COR-L47 (cell line): ENCODE measurements at places on chromosomes 4 and X.

GRCh38 chr4:15352524-15352923, 75.3 kb upstream of the C1QTNF7 start:
- DNase-seq = no peak

DNA sequence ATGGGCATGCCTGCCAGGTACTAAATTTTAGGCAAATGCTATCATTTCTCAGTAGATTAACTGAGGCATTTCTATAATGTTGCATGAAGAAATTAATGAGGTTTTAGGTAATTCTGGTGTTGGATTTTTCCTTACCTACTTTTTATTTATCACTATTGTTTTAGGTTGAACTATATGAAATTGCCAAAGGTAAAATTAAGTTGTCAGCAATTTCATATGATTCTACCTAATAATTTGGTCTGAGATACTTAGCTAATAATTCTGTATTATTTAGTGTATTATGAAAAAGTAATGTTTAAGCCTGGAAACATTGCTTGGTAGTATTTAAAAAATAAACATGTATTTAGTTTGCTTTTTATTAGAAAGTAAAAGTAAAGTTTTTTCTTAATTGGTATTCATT, 22.7 kb downstream of the SLC4A4 start:
- no peak for DNase-seq

DNA sequence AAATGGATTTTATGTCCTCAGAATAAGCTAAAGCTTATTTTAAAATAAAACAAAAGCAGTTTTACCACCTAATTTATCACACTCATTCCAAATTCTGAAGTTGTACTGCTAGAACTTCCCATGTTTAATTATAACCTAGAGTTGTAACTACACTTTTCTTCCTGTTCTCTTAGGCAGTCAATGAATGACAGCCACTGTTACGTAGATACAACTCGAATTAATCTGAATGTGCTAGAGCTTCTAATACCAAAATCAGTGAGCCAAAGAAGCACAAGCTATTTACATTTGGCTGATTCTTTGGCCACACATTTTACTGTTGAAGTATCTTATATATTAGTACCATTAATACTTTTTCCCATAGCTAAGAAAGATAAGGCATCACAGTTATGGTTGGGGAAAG, 99.0 kb upstream of the FTHL17 start:
- DNase-seq = no peak

DNA sequence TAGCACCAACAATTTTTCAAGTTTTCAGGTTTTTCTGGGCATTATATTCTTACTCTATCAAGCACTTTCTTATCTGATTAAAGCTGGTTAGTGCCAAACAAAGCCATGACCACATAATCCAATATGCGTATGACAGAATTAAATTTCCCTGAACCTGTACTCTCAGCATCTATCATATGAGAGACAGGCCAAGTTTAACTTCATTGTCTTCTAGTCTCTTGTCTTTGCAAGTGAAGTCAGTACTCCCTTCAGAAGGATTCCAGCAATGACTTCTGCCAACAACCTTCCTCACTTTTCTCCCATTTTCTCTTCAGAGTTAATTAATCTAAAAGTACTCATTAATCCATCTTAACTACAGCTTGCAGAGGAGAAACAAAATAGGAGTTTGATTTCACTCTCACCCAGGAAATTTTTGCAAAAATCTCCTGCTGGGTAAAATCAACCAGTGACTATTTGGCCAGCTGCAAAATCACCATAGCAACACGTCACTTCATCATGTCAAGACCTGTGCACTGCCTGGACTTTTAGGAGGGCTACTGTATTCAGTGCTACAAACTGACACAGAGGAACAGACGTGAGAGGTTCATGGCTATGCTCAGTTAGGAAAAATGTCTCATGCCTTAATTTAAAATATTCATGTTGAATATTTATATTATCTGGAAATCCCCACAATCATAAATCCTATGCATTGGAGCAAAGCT, 208.4 kb downstream of the ANTXR2 start:
- peak; percentile 87 for DNase-seq

- no peak for DNase-seq
Measured at GRCh38 chrX:110280954-110281353, 36.9 kb downstream of the AMMECR1 start.

GRCh38 chrX:8565729-8566128, 101.1 kb downstream of the VCX3B start:
- DNase-seq = no peak

DNA sequence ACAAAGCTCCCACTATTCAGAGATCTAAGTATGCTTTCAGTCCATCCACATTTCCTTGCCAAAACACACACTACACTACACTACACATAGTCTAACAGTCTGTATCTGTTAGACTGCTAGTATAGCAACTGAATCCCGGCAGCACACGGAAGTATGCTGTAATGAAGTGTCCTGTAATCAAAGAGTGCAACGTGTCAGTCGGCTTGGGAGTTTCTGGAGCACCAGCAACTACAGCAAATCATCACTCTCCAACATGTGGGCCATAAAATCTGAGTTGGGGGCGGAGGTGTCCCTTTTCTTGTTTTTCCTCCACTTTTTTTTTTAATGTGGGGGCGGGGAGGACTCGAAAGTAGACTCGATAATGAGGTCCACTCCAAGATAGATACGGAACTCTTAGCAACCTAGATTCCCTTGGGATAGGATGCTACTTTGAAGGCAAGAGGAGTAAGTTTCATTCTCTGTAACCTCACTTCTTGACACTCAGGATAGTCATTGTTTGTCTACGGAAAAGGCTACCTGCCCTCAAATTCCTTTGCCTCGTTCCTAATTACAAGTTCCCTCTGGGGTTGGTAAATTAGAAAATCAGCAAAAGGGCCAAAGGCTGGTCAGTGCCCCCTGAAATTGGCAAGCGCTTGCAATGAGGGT, 722 bp downstream of the SLC10A7 start:
- peak; percentile 25 for DNase-seq

GRCh38 chrX:17591741-17592110, 145.6 kb upstream of the SCML1 start:
- DNase-seq = no peak

DNA sequence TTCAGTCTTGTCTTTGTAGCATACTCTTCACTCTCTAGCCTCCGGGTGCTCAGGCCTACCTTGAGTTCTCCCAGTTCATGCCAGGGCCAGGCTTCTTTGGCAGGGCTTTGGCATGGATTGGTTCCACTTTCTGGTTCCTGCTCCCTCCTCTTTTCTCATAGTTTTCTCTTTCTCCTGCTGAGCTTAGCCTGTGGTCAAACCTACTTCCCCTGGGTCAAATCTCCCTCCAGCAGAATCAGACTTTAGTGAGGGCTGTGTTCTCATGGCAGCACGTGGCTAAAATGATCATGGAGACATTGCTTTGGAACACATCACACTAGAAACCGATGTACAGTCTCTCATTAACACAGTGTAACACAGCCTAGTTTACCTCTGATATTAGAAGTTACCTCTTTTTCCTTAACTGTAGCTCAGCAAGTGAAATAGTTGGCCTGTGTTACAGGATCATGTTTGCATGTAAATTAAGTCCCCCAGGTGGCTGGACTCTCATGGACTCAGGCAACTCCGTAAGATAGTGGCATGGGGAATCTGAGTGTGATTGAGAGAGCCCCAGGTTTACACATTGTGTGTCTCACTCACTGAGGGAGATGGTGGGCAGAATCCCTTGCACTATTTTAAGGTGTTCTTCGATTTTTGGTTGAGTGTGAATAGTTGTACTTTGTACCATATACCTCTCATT, 13.3 kb downstream of the RAB9A start:
- DNase-seq = no peak

GRCh38 chr4:4388836-4389575, 2.1 kb downstream of the NSG1 start:
- DNase-seq = no peak

GRCh38 chr4:172547724-172548123, 620.9 kb upstream of the GALNT7 start:
- DNase-seq = peak; percentile 67

GRCh38 chr4:47733302-47734175, 104.3 kb downstream of the CORIN start:
- DNase-seq = no peak

GRCh38 chr4:41758884-41759283, 10.4 kb upstream of the PHOX2B start:
- DNase-seq = no peak

- DNase-seq = no peak
Measured at GRCh38 chr4:8285976-8286718, 16.6 kb downstream of the HTRA3 start.

DNA sequence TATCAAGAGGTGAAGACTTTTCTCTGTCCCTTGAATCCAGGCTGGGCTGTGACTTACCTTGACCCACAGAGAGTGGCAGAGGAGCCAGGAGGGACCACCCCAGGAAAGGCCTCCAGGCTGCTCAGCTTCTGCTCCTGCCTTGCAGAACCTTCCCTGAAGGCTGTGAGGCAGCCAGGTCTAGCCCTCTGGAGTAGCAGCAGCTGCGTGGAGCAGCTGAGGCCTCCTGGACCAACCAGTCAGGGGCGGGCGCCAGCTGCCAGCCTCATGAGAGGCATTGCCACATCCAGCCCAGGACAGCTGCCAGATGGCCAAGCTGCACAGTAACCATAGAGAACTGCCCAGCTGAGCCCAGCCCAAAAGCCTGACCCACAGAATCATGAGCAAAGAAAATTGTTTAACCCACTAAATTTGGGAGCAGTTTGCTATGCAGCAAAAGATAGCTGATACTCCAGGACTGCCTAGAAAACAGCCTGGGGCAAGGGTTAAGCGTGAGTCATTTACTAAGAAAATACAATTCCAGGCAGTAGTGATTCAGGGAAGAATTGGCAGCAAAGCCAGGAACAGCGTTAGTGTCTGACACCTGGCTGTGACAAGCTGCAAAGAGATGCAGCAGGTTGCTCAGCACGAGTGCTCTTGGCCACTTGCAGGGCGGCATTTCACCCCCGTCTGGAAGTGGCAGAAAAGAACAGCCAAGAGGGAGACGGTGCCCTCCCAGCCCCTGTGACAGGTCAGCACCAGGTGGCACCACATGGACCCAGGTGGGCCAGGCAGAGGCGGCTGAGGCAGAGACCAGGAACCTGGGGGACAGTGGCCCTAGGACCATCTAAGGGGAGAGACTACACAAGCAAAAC, 14.7 kb upstream of the PDE6B start:
- no peak for DNase-seq

GRCh38 chr4:40283413-40283812, 51.7 kb upstream of the CHRNA9 start:
- DNase-seq = no peak

DNA sequence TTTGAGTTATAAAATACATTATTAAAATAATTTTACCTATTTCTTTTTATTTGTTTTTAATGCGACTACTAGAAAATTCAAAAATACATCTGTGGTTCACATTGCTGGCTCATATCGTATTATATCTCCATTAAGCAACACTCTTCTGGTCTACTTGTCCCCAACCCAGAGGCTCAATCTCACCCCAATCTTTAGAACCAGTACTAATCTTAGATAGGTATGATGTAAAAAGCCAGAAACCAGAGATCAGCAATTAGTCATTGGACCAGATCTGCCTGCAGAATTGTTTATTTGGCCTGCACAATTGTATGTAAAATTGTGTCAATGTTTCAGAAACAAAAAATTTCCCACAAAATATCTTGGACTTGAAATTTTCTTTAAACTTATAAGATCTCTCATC, 155.5 kb upstream of the BMP3 start:
- DNase-seq = no peak

DNA sequence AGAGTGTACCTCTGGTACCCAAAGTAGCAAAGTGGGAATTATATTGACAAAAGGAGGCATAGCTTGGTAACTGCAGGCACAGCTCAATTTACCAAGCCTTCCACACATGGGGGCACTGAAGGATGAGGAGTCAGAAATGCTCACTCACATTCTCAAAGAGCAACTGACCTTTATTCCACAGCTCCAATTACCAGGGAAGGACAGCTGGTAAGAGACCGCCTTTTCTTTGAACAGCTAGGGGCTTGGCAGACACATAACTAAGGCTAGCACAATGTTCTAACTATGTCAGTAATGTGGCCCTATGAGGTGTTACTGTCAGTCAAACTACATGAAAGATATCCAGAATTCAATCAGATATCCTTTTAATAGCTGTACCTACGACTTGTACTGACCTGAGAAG, 20.5 kb upstream of the STS start:
- no peak for DNase-seq

DNA sequence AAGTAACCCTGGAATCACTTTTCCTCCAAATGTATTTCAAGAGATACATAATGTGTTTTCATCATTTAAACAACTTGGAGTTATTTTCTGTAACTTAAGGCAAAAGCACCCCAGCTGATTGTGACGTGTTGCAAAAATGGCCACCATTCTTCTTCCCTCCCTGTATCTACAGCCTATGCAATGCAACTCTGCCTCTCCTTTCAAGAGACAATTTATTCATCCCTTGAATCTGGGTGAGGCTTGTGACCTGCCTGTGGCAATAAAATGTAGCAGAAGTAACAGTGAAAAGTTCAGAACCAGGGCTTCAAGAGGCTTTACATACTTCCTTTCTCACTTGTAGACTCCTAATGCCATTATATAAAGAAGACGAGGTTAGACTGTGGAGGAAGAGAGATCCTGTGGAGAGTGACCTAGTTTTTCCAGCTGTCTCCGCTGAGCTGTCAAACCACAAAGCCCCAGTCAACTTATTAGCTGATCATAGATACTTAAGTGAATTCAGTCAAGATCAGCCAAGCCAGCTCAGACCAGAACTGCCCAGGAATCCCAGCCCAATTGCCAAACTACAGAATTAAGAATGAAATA, 81.0 kb upstream of the KLF3 start:
- DNase-seq = no peak

DNA sequence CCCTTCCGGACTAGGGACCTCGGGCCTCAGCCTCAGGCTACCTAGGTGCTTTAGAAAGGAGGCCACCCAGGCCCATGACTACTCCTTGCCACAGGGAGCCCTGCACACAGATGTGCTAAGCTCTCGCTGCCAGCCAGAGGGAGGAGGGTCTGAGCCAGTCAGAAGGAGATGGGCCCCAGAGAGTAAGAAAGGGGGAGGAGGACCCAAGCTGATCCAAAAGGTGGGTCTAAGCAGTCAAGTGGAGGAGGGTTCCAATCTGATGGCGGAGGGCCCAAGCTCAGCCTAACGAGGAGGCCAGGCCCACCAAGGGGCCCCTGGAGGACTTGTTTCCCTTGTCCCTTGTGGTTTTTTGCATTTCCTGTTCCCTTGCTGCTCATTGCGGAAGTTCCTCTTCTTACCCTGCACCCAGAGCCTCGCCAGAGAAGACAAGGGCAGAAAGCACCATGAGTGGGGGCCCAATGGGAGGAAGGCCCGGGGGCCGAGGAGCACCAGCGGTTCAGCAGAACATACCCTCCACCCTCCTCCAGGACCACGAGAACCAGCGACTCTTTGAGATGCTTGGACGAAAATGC, at the start of gene WAS:
Gene WAS, plus strand, starts transcription at position 389 of the 572 bp plus-strand sequence. Its CDS starts 55 bp downstream, at position 444.
- no peak for DNase-seq
